ENCODE measurements at places on chromosomes 1 and 21. TPM values are rescaled to one million over a fixed set of nuclear protein-coding genes. Genes with fewer than 3 reads are reported as not detected.

GRCh38 chr21:23245255-23245654 lies 2247.0 kb downstream of the NCAM2 start:
- DNase-seq: no peak

DNA sequence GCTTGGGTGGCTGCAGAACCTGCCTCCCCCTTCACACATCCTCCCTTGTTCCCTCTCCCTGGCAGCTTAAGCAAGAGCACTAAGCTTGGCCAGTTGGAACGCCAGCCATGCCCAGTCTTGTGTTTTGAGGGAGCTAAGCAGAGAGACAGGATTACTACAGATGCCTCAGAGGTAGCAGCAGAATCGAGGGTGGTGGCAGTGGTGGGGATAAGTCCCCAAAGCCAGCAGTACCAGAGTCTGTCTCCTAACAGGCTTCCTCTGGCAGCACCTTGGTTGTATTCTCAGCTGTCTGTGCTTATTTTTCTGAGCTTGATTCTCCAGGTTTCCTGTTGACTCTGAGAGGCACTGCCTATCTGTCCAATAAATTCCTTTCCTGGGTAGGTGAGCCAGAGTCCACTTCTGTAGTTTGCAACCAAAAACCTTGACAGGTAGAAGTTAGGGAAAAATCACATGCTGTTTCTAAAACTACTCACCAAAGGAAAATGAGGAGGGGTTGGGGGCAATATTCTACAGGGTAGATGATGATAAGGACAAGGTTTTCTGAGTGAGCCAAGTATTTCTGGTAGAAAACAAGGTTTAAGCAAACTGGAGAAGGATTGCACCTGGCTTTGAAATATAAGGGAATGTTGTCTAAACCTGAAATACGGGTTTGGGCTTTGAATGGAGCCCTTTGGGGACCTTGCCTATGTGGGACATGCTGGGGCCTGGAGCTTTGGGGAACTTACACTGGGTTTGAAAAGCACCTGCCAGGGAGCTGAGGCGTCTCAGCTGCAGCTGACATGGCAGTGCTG lies 100.8 kb downstream of the PBX1 start:
- no peak for DNase-seq

GRCh38 chr1:115666702-115667101 lies 24.9 kb downstream of the VANGL1 start:
- DNase-seq: no peak

GRCh38 chr1:173426057-173426456 lies 51.1 kb upstream of the PRDX6 start:
- DNase-seq: no peak

- DNase-seq: no peak
Measured at GRCh38 chr1:94284476-94284875, 47.1 kb upstream of the ARHGAP29 start.

- no peak for DNase-seq
Measured at GRCh38 chr1:165330483-165330882, 26.0 kb downstream of the LMX1A start.

- no peak for DNase-seq
Measured at GRCh38 chr1:155183775-155184221, 10.1 kb downstream of the TRIM46 start.

- no peak for DNase-seq
Measured at GRCh38 chr1:85343612-85344255, 67.3 kb upstream of the BCL10 start.

GRCh38 chr1:22216210-22216883 lies 73.5 kb upstream of the WNT4 start:
- no peak for DNase-seq

- DNase-seq: no peak
Measured at GRCh38 chr1:24992124-24992760, 62.2 kb upstream of the RUNX3 start.

DNA sequence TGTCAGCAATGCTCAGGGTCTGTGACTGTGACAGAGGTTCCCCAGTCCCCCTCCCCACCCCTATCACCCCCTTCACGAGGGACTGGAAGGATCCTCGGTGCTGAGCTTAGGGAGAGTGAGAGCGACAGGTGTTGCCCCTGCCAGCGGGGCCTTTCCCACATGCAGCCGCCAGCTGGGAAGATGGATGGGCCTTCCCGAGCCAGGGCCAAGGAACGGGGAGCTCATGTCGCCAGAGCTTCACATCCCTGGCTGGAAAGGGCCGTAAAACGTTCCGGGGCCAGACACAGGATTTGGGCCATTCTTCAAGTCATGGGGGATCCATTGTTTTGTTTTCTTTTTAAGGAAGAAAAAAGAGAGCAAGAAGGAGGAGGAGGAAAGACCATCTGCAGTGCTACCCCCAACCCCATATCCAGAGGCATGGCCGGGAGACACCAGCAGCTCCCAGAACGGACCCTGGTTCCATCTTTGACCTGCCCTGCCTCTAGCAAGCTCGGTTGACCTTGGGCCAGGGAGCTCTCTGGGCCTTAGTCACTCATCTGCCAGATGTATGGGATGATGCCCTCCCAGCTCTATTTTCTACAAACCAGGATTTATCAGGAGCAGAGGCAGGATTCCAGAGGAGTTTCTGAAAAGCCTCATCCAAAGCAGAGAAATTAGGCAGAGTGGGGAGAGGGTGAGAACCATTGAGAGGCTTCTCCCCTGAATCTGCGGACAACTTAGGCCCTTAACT lies 54.1 kb downstream of the TAS1R2 start:
- DNase-seq: no peak

DNA sequence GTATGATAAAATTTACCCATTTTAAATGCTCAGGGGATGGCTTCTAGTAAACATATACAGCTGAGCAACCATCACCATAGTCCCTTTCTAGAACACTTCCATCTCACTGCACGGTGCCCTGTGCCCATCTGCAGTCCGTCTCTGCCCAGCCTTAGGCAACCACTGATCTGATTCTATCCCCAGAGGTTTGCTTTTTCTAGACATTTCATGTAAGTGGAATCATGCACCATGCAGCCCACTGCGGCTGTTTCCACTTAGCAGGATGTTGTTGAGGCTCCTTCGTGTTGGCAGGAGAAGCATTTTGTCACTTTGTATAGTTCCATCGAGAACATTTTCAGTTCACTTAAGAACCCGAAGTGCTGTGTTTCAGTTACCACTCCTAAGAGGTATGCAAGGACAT lies 27.8 kb upstream of the VAMP3 start:
- no peak for DNase-seq

DNA sequence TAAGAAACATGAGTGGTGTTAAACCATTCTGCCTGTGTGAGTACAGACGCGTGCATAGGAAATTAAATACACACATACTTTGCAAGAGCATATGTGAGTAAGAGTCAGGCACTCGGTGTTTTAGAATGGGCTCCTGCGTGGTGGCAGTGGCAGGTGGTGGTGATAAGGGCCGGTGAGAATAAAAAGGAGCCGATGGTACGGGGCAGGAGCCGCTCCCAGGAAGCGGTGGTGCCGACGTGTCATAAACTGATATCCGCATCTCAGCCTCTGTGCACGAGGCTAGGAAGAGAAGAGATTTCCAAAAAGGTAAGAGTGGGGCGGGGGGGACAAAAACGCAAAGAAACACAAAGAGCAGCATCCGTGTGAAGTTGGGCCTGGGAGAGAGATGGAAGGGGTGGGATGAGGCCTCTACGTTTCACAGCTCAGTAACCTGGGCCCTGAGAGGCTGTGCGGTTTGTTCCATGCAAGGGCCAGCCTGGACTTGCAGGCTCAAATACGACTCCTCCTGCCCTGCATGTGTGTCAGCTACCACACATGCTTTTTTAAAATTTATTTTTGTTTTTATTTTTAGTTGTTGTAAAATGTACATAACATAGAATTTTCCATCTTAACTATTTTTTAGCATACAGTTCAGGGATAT lies 127.7 kb upstream of the COL6A1 start:
- DNase-seq: no peak

DNA sequence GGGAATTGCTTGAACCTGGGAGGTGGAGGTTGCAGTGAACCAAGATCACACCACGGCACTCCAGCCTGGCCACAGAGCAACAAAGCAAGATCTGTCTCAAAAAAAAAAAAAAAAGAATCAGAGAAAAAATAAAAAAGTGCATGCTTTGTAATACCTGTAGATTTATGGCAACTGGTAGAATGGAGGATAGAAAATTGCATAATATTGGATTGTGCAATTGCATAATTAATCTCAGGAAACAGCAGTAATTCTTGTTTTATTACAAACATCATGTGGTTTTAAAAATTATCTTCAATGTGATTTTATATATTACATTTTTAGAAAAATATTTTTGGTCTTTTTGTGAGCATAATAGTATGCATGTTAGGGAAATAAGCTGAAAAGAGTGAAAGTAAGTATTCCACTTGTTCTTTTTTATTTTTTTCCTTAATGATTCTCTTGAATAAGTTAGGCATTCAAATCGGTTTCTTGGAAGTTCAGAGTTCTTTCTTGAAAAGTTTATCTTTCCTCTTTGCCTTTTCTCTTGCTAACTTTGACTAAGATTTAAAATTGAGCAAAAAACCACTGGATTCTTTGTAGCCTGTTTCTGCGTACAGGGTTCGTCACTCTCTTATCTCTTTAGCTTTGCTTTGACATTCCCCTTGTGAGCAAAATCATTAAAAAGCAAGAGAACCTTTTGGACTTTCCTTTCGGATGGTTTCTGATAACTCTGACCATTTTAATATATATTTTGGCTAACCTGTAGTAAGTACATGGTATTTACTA lies 127.5 kb upstream of the ADAMTS5 start:
- no peak for DNase-seq

DNA sequence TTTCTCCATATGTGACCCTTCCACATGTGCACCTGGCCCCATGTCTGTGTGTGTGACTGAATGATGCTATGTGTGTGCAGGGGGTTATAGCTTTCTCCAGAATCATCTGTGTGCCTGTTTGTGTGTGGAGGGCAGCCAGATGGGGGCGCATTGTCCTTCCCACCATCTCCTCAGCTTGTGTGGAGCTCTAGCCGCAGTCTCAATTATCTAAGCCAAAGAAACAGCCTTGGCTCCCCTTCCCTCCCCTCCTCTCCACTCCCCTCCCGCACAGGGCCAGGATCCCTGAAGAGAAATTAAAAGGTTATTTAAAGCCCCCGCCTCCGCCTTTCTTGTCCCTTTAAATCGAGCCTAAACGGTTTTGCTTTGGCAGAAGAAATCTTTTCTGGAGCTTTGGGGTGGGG lies 1.8 kb upstream of the DMBX1 start:
- DNase-seq: no peak

- no peak for DNase-seq
Measured at GRCh38 chr1:81287411-81288080, 513.2 kb upstream of the ADGRL2 start.

GRCh38 chr1:3638027-3638426 lies 11.9 kb downstream of the WRAP73 start:
- no peak for DNase-seq

DNA sequence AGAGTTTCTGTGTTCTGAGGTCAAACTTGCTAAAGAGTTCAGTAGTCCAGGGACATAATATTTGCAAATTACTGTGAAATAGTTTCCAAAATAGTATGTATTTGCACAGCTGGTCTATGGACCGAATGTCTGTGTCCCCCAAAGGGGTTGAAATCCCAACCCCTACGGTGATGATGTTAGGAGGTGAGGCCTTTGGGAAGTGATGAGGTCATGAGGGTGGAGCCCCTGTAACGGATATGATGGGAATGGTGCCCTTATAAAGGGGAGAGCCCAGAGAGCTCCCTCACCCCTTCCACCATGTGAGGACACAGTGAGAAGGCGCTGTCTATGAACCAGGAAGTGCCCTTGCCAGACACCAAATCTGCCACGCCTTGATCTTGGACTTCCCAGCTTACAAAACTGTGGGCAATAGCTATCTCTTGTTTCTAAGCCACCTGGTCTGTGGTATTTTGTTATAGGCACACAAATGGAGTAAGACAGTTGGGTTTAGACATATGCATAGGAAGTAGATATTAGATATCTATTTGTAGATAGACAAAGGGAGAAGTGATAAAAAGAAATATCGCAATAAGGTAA lies 21.7 kb downstream of the RNF187 start:
- no peak for DNase-seq

DNA sequence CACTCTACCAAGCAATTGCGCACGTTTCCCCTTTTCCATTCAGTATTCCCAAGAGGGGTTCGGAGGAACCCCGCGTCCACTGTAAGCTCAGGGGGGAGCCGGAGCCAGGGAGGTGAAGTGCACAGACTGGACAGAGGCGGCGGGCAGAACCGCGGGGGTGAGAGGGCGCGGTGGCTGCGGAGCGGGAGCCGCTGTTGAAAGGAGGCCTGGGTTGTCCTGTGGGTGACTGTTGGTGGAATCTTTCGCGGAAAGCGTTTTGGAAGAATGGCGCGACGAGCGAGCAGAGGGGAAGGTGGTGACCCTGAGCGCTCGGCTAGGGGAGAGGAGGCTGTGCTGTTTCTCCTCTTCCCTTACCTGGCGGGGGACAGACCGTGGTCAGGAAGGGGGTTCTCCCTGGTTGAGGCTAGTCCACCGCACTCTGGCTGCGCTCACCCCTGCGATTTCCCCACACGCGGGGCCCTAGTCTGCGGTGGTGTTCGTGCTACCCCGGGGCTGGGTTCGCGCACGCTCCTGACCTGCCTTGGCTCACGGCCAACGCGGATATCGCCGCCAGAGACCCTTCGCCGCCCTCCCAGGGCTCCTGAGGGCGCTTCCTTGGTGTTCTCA lies 92.8 kb downstream of the PRKAB2 start:
- DNase-seq: no peak

DNA sequence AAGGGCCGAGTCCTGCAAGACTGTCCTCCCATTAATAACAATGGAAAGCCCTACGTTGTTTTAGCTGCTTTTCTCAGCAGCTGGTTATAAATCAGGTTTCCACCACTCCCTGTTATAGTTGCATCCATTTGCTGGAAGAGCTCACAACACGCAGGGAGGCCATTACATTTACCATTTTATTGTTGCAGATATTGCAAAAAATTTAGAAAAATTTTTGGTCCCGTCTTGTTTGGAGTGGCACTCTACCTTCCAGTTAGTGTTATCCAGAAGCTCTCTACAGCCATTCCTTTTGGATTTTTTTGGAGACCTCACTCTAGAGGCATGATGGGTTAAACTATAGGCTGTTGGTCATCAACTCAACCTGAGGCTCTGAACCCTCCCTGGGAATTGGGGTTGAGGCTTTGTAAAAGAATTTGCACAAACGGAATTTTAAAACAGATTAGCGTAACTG lies 1532.1 kb upstream of the TPTE start:
- no peak for DNase-seq

Gene SPRR3
- not detected for total RNA-seq

Gene DMRTA2
- total RNA-seq: not detected

Gene TRAF3IP3
- total RNA-seq: 390 TPM

Gene CAMSAP2
- 0.52 TPM for total RNA-seq

Gene SLC25A33
- total RNA-seq: 9.6 TPM

Gene TEX38
- not detected for total RNA-seq

Gene CD52
- total RNA-seq: 237 TPM

Gene KDF1
- not detected for total RNA-seq

Gene WNT9A
- 0.05 TPM for total RNA-seq

Gene CFHR4
- not detected for total RNA-seq

Gene FLVCR1
- 23.0 TPM for total RNA-seq

Gene HTR1D
- not detected for total RNA-seq

Gene PALMD
- total RNA-seq: not detected

Gene AADACL3
- not detected for total RNA-seq

Gene RSPH1
- total RNA-seq: not detected

Gene DEPDC1
- total RNA-seq: 19.9 TPM

All from activated T-helper 2 cell treated with anti-CD3 and anti-CD28 coated beads, Interferon-gamma antibody, Interleukin-2, Interleukin-4, amounts not matched to agents 10 μg/mL and 5 μg/mL and 100 μg/mL, durations not matched to agents 14 hours and 24 hours and 36 hours (primary cell).